ENCODE measurements at places on chromosomes 4 and X. TPM values are rescaled to one million over a fixed set of nuclear protein-coding genes. Genes with fewer than 3 reads are reported as not detected.

The CEP135 gene
- 5.2 TPM for polyA plus RNA-seq

The ODAPH gene
- polyA plus RNA-seq: not detected

The MAML3 gene
- 7.6 TPM for polyA plus RNA-seq

The USP51 gene
- 0.50 TPM for polyA plus RNA-seq

The MFAP3L gene
- polyA plus RNA-seq: 113 TPM

The TMSB15A gene
- polyA plus RNA-seq: 6.8 TPM

GRCh38 chrX:43618366-43619205, 37.5 kb upstream of the MAOA start:
- peak; percentile 17 for DNase-seq
